NCI-H1436 (cell line): ENCODE measurements at places on chromosomes 7 and 10.

DNA sequence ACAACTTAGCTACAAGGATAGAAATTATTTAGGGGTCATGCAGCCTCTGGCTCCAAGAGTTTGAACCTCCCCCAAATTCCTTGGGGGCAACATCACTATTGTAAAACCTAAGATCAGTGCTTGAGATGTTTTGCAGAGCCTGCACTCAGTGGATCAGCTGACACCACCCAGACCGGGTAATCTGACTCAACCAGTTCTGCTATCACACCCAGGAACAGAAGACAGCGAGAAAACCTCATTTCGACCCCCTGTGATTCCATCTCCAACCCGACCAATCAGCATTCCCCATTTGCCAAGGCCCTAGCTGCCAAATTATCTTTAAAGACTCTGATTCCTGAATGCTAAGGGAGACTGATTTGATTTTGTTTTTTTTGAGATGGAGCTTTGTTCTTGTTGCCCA, 5.2 kb downstream of the TACR2 start:
- DNase-seq = no peak

DNA sequence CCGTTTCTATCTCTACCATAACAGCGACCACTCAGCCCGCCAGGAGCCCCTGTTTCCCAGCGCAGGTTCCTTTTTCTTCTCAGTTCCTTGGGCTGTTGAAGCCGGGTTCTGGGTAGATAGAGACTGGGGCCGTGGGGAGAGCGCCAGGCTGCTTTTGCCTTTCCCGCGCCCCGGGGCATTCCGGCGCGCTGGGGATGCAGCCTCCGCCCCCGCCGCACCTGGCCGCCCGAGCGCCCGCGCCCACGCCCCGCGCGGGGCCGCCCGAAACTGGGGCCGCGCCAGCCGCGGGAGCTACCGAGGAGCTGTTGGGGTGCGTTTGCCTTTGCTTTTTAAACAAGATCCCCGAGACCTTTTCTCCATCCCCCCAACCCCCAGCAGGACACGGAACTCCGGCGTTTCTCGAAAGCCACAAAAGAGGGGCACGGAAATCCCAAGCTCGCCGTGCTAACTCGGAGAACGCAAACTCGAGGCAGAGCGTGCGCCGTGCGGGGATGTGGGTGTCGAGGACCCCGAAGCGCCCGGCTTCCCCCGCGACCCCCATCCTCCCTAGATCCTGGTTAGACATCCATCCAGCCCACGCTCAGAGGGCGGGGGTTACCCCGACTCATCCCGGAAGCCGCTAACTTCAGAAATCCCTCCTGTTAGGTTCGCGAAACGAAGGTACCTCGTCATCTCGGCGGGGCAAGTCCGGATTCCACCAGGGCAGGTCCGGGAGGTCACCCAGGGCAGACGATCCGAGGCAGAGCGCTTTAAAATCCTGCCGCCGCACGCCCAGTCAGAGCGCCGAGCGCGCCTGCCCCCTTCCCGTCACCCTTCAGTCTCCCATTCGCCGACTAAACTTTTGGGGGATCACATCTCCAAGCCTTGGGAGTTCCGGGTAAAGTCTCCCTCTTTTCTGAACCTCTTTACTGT, 1.0 kb downstream of the GRM8 start:
- DNase-seq = no peak

- DNase-seq = no peak
These were observed 26.4 kb downstream of the ADCYAP1R1 start for GRCh38 chr7:31078363-31078990.

DNA sequence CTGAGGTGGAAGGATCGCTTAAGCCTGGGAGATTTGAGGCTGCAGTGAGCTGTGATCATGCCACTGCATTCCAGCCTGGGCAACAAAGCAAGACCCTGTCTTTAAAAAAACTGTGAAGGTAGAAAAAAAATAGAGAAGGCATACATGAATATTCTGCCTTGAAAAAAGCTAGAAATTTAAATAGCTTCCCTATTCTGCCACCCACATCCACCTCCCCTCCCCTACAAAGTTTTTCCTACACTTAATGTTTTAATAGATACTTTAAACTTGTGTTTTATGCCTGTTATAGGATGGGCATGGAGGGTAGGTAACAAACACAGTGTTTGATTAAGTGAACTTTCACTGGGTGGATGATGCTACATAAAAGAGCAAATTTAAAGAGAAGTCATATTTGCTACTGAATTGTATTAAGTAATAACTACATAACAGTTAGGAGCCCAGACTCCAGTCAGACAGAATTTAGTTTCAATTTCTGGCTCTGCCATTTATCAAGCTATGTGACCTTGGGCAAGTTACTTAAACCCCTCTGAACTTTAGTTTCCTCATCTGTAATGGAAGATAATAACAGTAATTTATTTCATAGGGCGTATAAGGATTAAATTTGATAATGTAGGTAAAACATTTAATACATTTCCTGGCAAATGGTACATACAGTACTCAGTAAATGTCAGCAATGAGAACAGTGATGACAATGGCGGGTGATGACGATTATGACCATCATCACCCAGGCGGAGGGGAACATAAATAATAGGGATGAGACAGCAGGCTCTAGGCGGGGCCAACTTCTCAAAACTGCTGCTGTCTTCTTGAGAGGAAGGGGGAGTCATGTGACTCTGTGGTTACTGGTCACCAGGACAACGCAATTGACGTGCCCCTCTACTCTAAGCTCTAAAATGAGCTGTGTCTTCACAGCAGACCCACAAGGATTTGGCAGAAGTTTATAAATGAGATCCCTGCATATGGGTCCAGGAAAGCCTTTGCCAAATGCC, 15.8 kb downstream of the DNMBP start:
- DNase-seq = no peak

DNA sequence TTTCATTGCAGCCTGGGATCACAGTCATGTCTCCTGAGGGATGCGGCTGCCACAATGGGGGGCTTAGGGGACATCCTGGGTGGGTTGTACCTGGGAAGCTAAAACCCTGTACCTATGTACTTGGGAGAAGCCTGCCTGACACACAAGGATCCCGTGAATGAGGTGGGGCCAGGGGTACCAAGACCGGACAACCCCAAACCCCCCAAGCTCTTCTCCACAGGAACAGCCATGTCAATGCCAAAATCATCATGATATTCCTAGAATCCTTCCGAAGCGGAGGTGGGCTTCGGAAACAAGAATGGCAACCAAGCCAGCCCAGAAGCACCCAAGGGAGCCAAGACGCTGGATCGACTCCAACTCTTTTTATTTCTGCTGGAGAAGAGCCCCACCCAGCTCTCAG, 260.3 kb upstream of the TCERG1L start:
- no peak for DNase-seq

GRCh38 chr10:103676058-103676785, 179.2 kb downstream of the SH3PXD2A start:
- DNase-seq = no peak

- DNase-seq = no peak
These were observed 277.0 kb downstream of the EXOC4 start for GRCh38 chr7:133529861-133530260.

DNA sequence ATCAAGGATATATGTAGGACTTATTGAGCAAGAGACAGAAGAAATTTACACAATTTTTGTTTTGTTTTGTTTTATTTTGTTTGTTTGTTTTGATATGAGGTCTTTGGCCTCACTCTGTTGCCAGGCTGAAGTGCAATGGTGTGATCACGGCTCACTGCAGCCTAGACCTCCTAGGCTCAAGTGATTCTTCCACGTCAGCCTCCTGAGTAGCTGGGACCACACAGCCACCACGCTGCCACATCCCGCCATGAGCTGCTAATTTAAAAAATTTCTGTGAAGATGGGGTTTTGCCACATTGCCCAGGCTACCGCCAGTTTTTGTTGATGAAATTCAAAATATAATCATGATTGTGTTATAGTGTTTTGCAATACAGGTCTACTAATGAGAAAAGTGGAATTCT, 54.9 kb downstream of the ZNF487 start:
- no peak for DNase-seq

DNA sequence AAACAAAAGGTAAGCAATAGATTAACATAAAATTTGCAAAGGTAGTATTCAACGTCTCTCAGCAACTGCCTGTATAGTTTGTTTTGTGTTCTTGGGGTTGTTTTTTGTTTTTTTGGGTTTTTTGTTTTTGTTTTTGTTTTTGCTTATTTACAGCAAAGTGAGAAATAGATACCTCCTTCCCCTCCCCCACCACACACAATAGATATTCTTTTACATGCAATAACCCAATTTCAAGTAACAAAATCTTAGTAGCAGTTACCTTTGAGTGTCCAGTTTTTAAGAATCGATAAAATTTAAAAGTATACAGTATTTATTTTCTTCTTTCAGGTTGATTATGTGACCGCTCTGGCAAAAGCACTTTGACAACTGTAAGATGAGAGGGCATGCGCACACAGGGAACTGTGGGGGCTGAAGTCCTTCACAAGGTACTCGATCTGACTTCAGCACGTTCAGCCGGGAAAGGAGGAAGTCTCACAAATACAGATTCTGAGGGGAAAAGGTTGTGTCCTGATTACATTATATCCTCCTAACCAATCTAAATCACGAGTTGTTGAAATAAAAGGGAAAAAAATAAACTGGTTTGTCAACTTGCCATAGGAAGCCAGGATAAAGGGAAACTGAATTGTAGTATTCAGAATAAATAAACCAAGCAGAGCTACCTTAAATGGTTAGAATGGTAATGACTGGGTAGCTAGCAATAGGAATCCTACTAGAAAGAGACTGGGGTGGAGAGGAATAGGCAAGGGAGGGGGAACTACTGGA, 47.8 kb downstream of the CPEB3 start:
- DNase-seq = peak; percentile 53

DNA sequence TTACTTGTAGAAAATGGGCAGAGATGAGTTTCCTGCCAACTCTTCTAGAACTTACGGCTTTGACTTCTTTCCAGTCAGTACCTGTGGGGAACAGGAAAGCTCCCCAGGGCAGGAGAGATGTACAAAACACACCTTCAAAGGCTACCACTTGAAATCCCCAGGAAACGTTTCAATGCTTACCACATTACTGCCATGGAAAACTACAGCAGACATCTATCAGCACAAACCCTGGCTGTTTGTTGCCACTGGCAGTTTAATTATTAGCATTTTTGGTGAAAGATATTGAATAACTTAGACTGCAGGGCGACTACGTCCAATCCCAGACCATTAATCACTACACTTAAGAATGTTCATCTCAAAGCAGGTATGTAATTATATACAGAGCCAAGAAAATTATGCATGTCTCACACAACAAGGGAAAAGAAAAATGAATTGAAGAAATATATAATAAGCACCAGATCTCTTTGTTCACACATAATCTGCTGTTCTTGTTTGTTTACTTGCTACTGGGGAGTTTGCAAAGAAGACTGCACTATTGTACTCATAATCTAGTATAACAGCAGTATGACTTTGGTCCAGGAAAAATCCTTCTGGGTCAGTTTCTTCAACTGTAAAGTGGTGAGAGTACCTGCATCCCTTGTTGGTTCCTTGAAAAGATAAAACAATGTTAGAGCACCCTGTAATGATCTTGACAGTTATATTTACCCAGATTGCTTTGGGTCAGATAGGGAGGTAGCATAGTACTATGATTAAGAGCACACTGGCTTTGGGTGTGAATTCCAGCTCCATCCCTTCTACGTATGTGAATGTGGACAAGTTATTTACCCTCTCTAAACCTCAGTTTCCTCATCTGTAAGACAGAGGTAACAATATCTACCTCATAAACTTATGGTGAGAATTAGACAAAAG, 138.3 kb downstream of the DOCK4 start:
- no peak for DNase-seq

DNA sequence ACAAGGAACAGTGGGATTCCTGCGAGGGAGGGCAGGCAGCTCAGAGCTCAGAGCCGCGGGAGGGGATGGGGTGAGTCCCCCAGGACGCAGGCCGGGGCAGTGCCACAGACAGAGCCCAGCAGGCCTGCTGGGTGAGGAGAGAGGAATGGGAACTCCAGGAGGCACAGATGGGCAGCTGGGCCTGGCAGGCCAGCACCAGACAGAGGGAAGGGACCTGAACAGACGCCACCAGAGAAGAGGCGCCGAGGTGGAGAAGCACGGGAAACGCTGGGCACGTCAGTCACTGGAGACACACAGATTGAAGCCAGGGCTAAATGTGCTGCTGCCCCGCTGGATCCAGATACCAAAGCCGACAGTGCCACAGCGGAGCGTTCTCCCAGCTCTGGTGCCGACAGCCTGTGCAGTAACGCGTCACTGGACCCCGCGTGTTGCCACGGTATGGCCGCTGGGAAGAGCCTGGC, 225.8 kb downstream of the MAD1L1 start:
- no peak for DNase-seq

DNA sequence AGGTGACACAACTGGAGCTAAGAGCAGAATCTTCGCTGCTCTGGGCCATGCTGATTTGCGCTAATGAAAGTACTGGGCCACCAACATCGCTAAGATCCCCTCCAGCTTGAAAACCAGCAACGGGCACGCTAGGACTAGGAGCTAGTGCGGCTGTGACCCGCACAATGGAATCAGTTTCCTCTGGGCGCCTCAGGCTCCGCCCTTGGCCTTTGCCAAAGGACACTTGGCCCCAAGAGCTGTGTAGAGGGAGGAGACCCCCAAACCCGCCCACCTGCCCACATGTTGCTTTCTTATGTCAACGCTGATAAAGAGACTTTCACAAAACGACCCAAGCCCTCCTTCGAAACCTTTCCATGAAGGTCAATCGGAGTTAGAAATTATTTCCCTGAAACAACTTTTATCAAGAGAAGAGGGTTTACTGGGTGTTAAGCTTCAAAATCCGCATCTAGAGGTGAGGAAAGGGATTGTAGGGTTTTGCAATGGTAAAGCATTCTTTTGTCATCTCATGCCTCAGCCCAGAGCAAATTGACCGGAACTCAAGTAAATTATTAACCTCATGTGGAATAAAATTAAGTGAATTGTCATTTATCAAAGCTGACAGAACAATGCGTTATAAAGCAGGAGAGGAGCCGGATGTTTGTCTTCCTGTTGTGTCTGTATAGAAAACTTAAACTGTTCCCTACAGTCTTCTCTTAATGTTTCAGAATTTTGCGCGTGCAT, 9.4 kb downstream of the ABCB5 start:
- DNase-seq = no peak

DNA sequence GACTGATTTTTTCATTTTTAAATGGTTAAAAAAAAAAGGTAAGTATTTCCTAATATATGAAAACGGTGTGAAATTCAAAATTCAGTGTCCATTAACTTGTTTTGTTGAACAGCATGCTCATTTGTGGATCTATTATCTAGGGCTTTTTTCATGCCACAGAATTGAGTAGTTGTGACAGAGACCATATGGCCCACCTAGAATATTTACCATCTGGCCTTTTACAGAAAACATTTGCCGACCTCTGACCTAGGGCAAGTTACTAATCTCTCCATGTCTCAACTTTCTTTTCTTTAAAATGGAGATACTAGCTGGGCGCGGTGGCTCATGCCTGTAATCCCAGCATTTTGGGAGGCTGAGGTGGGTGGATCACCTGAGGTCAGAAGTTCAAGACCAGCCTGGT, 41.3 kb downstream of the GRK5 start:
- no peak for DNase-seq

GRCh38 chr7:89813081-89813480, 341.2 kb upstream of the STEAP1 start:
- DNase-seq = no peak

GRCh38 chr7:23247603-23248335, 1.2 kb downstream of the GPNMB start:
- no peak for DNase-seq

- DNase-seq = no peak
These were observed 302.2 kb upstream of the PODXL start for GRCh38 chr7:131858611-131859010.

GRCh38 chr10:107701943-107702342, 537.4 kb upstream of the SORCS1 start:
- no peak for DNase-seq
